ENCODE measurements at places on chromosomes 6 and 20.

DNA sequence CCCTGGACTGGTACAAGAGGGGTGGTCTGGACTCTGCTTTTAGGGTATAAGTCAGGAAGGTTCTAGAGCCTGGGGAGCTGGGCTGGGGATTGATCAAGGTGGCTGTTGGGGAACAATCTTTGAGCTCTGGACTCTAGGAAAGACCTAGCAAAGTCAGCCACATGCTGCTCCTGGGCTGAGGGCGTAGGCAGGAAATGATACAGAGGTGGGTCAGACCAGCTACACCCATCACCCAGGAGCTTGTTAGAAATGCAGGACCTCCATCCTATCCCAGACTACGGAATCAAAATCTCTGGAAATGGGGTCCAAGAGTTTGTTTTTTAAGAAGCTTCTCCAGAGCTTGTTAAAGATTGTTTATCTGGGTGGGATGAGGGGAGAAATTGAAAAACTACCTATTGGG lies 9.4 kb downstream of the ADTRP start:
- no peak for DNase-seq

DNA sequence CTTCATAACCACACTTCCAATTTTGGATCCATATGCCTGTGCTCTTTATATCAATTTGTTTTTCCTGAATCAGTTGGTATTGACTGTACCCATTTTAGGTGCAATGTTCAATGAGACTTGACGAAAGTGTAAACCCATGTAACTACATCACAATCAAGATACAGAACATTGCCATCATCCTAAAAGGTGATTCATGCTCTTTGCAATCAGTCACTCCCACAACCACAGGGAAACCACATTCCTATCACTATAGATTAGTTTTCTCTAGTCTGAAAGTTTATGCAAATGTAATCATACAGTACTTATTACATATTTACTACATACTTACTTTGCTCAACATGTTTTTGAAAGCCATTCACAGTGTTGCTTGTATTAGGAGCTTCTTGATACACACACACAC lies 167.4 kb downstream of the ADGRG6 start:
- no peak for DNase-seq

GRCh38 chr20:47984437-47984836 lies 199.2 kb upstream of the SULF2 start:
- DNase-seq = no peak

DNA sequence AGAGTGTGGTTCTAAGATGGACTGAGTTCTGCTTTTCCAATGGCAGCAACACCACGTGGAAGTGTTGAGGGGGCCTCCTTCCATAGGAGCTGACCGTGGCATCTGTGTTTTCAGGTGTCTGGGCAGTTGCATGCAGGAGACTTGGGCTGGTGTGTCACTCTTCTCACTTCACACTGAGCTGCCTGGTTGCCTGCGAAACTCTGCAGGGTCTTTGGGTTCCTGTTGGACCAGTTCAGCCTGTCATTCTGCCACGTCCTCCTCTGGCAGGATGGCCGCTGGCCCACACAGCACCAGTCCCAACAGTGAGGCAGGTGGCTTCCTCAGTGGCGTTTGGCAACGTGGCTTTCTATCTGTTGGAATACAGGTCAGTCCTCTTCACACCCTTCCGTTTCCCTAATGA lies 16.1 kb upstream of the UNC93A start:
- no peak for DNase-seq

DNA sequence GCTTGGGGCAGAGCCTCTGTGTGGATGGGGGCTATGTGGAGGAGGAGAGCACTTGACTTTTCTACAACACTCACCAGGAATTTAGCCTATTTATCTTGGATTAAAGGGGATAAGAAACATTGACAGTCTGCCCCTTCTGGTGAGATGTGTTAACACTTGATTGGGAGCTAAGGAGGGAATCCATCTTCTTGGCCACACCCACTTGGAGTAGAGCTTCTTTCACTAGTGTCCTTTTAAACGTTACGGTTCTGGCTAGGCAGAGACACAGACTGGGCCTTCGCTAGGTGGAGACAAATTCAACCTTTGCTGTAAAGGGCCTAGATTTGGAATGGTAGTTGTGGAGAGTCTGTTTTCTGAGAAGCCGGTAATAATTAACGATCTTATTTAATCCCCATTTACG lies 15.5 kb upstream of the TPBG start:
- no peak for DNase-seq

DNA sequence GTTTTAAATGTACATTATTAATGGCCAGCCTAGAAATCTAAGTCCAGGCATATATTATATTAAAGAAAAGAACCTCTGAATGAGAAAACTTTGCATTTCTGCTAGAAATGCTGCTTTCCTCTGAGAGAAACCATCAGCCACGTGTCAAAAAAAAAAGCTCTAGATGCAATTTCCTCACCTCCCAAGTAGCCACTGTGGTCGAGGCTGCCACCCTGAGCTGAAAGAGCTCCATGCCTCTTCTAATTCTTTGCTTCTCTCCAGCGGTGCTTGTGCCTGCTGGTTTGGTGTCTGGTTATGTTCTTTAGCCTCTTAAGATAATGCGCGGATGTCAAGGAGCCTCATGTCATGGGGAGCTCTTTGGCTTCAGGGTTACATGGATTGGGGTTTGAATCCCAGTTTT lies 316.0 kb downstream of the TFAP2C start:
- DNase-seq = no peak

DNA sequence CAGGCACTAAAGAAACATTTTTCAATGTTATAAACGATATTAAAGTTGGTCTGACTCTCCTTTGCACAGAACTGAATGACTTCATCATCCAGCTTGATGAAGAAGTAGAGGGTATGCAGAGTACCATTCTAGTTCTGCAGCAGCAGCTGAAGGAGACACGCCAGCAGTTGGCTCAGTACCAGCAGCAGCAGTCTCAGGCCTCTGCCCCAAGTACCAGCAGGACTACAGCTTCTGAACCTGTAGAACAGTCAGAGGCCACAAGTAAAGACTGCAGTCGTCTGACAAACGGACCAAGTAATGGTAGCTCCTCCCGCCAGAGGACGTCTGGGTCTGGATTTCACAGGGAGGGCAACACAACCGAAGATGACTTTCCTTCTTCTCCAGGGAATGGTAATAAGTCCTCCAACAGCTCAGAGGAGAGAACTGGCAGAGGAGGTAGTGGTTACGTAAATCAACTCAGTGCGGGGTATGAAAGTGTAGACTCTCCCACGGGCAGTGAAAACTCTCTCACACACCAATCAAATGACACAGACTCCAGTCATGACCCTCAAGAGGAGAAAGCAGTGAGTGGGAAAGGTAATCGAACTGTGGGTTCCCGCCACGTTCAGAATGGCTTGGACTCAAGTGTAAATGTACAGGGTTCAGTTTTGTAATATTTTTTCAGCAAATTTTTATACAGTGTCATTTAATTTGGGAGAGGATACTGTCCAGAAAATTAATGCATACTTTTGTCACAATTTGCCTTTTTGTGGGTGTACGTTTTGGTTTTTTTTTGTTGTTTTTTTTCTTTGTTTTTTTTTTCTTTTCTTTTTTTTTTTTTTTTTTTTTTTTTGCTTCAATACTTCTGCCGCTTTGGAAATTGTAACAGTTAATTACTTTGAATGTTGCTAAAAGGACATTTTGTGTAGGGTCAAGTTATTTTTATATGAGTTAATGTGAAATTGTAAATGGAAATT lies 6.6 kb upstream of the ACAT2 start:
- no peak for DNase-seq

- no peak for DNase-seq
Observed at GRCh38 chr20:32251470-32251869, 26.0 kb upstream of the KIF3B start.

Data from smooth muscle cell of the brain vasculature (primary cell).